Stimulated activated CD8-positive, alpha-beta memory T cell treated with anti-CD3 and anti-CD28 coated beads, Interleukin-12 subunit alpha, Interleukin-12 subunit beta, amount 100 ng/mL, for 1 hour (primary cell): ENCODE measurements at places on chromosomes 5 and 9.
A peak's percentile ranks its signal among the peaks of the same experiment; 100 is the strongest.

DNA sequence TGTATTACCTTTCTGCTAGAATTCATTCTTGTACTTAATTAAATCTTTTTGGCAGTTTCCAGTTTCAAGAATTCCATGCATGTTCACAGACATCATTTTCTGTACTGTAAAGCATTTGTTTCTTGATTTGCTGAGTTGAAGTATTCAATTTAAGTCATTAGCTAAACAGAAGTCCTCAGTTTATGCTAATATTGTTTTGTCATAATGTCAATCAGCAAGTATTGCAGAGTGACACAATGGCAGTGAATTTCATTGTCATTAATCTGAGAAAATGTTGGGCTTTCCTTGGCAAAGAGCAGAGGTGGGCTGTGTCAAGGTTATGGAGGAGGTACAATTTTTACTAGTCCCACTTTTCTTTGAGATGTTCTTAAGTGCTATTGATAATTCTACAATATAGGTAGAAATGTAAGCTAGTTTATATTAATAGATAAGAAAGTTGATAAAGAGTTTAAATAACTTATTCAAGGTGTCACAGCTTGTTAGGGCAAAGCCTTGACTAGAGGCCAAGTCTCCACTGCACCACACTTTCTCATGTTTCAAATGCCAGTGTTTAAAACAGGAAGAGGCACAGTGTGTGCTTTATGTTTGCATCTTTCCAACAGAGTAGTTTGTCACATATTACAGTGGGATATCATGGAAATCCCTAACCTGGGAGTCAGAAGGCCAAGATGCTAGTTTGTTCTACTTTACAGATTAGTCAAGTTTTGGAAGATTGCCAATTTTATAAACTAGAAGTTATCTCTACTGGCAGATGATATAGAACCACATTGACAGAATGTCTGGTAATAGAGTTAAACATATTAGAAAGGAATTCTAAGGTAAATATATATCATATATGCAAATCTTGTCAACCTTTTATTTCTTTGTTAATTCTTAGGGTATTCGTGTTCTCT, 56.3 kb downstream of the SLF1 start:
- DNase-seq = no peak

GRCh38 chr5:123906698-123907295, 394.8 kb downstream of the CSNK1G3 start:
- no peak for DNase-seq

DNA sequence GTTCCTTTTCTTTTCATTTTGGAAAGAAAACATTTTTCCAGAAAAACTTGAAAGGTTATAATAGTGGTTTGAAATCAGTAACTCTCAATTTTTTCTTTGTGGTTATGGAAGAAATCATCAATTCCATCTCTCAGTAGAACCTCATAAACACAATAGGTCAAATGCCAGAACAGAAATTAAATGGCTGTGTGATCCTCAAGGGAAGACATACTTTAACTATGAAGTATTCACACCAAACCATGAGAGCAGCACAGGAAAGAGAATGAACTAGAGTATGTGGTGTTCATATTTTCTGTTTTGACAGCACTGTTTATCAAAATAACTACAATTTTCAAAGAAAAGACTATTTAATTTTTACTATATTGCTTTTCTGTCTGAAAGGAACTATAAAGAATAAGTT, 29.7 kb upstream of the EFNA5 start:
- DNase-seq = no peak

GRCh38 chr9:74973714-74974113, 21.0 kb upstream of the C9orf40 start:
- DNase-seq = no peak

- DNase-seq = no peak
Observed at GRCh38 chr5:150946351-150946905, 41.6 kb upstream of the ZNF300 start.

DNA sequence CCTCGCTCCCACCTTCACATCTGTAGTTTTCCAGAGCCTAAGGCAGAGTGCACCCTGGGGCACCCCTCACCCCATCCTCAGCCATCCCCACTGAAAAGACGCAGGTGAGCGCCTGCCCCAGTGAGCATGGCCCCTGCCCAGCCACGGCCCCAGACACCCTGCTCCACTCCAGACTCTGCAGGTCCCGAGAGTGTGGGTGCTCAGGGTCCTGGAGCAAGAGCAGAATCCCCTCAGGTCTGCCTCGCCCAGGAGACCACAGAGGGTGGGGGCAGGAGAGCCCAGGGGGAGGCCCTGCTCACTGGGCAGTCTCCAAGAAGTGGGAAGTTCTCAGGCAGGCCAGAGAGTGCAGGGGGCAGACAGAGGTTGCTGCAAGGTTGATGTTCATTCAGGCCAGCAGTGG, 158.6 kb upstream of the PPP1R26 start:
- DNase-seq = no peak

DNA sequence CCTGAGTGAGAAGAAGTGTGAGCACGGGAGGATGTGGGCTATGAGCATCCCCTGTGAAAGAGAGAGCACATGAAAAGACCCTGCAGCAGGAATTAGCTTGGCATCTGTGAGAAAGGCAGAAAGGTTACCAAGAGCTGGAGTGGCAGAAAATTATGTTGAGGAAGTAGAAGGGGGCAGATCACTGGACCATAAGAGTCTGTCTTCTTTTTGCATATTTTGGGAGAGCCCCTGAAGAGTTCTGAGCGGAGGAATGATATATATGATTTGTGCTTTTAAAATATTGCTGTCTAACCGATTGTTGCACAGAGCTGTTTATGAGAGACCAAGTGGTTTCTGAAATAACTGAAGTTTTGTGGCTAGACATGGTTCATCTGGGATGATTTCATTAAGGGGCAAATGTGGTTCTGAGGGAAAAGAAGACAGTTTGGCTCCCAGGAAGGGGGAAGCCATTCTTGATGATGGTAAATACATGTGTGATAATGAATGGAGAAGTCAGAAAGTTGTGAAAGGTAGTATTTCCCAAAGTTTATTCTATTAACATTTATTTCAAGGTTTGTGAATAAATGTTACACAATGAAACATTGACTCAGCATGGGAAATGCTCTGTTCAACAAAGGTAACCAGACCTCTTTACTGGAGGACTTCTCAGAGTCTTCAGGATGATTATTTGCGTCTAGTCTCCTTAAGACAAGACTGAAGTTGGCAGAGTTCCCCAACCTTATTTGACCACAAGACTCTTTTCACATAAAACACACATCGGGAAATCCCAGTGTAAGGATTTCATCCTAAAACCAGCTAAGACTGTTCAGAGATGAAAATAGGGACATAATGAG, 31.5 kb upstream of the ADRB2 start:
- DNase-seq = no peak

DNA sequence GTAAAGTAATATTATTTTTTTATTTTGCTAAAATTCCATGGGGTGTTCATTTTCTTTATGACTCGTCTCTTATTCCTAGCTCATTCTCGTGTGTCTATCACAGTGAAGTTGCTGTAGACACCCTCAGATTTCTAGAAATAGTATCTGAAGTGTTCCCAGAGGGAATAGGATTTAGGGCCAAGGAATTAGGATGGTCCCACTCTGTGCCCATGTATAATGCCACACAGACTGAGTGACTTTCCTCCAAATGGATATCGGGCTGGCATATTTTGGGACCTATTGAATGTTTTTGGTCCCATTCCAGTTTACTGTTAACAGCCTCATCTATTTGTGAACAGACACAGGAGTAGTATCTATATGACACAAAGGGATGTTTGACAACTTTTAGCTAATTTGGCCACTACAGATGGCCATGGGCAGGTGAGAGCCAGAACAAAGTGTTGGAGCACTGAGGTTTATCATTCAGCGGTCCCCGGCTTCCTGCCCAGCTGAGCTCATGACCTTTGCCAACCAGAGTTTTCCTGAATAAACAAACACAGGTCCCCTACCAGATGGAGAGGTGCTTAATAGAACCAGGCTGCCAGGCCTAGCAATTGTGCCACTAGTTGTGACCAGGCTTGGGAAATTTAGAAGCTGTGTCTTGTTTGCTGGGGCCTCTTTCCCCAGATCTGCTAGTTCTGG, 46.9 kb downstream of the MAP1B start:
- no peak for DNase-seq

DNA sequence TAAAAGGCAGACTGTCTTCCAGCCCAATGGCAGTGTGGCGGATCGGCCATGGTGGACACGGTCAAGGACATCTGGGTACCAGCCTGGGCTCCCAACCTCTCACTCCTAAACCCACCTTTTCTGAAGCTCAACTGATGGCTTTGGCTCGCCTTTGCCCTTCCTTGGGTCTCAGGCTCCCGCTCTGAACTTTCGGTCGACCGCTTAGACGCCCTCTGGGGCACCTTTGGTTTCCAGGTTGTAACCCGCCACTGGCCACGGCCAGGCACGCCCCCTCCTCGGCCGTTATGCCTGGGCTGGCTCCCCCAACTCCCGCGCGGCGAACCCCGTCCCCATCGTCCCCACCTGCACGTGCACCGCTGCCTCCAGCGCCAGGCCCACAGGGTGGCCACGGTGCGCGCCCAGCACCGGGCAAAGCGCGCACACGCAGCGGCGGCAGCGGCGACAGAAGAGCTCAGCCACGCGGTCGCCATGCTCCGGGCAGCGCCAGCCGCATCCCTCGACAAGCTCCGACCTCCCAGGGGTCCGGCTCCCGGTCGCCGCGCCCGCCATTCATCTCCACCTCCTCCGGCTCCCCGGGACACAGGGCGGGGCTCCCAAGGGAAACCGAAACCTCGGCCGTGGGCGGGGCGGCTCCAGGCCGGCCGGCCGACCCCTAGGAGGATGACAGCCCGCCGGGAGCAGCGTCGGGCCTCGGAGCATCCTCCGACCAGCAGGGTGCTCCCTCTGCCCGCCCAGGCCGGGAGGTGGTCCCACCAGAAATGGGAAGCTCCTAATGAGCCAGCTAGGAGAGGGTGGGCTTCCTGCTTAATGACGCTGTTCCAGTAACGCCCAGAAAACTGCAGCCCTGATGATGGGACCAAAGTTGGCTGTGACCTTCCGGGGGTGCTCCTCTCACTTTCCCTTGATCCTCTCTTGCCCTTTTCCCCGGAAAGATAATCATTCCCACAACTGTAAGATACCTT, at the start of gene TRIM14:
Gene TRIM14 (minus strand): TSS at position 583 of the 962 bp plus-strand sequence. CDS start 34 bp downstream, at position 549.
- DNase-seq = peak; percentile 22
